OCI-LY7 (cell line): ENCODE measurements at places on chromosomes 12 and 14.

GRCh38 chr14:97080991-97081390, 283.8 kb downstream of the VRK1 start:
- no peak for DNase-seq

DNA sequence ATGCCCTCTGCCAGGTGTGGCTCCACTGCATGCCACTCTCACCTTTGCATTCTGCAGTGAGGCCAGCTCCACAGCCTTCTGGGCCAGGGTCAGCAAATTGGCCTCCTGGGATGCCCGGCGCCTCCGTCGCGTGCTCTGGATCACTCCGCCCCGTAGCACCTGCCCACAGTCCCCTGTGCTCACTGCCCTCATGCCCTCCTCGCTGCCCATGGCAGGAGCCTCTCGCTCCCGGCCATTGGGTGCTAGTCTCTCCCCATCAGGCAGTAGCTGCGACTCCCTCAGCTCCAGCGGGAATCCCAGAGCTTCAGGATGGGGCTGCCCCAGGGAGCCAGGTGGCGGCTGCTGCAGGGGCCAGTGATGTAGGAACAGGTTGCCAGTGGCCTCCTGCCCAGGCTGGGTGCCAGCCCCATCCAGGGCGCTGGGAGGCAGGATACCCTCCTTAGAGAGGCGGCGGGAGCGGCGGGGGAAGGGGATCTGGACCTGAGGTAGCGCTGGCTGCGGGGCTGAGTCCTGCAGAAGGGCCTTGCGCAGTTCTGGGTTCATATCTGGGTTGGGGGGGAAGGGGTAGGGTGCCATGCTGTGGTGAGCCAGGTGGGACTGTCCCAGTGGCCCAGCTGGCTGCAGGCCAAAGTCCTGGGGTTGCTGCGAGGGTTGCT, 24.5 kb upstream of the PNMA1 start:
- DNase-seq: no peak

GRCh38 chr12:99600388-99600787, 47.2 kb upstream of the GARIN6 start:
- DNase-seq: peak; percentile 99

GRCh38 chr14:77181603-77182437, at the start of gene TMEM63C:
TSS of gene TMEM63C (plus strand) at chr14:77181798. CDS start at chr14:77218814, 37,016 bp downstream.
- peak; percentile 97 for DNase-seq

DNA sequence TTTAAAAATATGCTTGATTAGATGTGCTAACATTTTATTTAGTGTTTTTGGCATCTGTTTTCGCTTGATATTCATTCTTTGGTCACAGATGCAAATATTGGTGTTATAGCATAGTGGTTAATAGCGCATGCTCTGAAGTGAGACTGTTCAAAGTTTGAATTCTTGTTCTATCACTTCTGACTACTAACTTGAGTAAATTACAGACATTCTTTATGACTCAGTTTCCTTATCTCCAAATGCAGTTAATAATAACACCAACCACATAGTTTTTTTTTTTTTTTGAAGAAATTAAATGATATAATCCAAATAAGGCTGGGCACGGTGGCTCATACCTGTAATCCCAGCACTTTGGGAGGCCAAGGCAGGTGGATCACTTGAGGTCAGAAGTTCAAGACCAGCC, 81.0 kb downstream of the TMX1 start:
- no peak for DNase-seq
